Activated CD8-positive, alpha-beta memory T cell treated with anti-CD3 and anti-CD28 coated beads, Interleukin-2, amount 10 ng/mL, durations not matched to agents 7 days and 5 days (primary cell): ENCODE measurements at places on chromosomes 3 and 15. TPM values are rescaled to one million over a fixed set of nuclear protein-coding genes. Genes with fewer than 3 reads are reported as not detected.

The IGDCC3 gene
- not detected for total RNA-seq

The GALNT15 gene
- total RNA-seq, result not detected

The CA12 gene
- 0.12 TPM for total RNA-seq

The CHRM5 gene
- total RNA-seq, result not detected

DNA sequence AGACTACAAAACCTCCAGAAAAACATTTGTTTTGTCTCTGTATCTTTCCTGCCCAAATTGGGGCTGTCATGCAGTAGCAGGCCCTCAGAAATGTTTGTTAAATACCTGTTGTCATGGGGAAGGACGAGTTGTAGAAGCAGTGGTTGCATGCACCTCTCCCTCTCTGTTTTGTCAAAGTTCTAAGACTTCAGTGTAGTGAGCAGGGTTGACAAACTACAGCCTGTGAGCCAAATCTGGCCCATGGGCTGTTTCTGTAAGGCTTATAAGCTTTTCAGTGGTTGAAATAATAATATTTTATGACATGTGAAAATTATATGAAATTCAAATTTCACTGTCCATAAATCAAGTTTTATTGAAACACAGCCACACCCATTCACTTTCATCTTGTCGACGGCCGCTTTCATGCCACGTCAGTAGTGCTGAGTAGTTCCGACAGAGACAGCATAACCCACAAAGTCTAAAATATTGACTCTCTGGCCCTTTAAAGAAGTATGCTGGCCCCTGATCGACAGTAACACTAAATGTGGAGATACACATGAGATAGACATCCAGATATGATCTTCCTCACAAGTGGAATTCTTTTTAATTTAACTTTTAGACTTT is 102.9 kb downstream of the PDZRN3 start:
- DNase-seq, result no peak

DNA sequence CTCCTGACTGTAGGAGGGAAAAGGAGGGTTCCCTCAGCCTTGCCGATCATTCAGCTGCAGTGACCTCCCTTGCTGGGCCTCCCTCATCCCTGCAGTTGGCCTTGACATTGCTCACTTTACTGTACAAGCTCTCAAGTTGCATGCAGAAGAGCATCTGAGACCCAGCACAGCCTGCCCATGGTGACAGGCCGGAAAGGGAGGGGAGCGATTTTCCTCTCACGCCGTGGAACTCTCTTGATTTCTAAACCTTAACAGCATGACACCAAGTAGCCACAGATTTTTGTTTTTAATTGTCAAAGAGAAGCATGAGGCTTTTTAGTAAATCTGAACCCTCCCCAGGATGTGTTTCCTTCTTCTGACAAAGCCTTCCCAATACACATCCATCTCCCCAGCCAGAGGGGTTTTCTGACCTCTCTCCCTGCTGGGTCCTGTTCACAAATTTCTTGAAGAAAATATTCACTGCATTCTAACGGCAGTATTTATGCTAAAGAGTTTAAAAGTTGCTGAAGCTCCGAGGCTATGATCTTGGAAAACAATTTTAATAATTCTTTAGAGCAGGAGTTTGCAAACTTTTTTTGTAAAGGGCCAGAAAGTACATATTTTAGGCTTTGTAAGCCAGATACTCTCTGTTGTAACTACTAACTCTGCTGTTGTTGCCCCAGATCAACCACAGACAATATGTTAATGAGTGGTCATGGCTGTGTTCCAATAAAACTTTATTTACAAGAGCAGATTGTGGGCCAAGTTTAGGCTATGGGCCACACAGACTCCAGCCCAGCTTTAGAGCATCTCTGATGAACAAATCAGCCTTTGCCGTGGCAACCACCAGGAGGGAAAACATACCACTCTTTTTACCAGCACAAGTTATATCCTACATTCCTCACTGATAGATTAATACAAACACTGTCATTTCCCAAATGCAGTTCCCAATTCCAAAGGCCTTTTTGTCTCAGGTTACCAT is 34.8 kb downstream of the LMCD1 start:
- no peak for DNase-seq

GRCh38 chr3:43726521-43726920 is 35.8 kb downstream of the ABHD5 start:
- no peak for DNase-seq

GRCh38 chr3:122942937-122943827 is 84.4 kb downstream of the SEMA5B start:
- no peak for DNase-seq

GRCh38 chr15:68405378-68406250 is 26.3 kb downstream of the ITGA11 start:
- DNase-seq, result peak; percentile 29

- DNase-seq, result no peak
Observed at GRCh38 chr3:40961104-40961857, 238.0 kb upstream of the CTNNB1 start.

DNA sequence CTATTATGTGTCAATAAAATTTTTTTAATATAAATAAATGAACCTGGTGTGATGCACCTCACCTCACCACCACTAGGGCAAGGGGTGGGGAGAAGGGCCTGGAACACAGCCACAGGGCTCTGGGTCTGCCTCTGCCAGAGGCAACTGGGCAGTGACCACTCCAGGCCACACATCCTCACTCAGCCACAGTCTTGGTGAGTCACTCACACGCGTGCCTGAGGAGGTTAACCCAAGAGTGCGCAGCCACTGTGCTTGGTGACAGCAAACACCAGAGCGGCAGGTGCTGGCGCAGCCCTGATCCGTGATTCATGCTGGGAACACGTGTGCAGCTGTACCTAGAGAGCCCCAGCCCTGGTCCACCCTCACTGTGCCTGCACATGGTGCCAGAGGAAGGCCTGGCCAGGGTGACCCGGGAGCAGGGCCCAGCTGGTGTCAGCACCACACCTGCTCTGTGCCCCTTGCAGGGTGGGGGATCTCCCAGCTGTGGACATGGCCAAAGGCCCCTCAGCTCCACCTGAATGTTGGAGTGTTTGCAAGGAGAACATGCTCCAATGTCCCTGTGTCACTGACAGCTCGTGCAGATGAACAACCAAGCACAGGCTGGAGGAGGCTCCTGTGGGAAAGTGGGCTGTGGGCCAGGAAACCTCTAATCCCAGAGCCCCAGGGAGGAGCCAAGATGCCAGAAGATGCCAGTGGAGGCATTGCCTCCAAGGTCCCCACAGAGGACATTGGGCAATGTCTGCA is 2.1 kb downstream of the SLC41A3 start:
- peak; percentile 41 for DNase-seq

GRCh38 chr3:88936831-88937230 is 170.6 kb upstream of the EPHA3 start:
- DNase-seq, result no peak
